ENCODE measurements at places on chromosomes 12 and 14.

GRCh38 chr14:73754911-73755360, 40.8 kb upstream of the PNMA1 start:
- DNase-seq: no peak

DNA sequence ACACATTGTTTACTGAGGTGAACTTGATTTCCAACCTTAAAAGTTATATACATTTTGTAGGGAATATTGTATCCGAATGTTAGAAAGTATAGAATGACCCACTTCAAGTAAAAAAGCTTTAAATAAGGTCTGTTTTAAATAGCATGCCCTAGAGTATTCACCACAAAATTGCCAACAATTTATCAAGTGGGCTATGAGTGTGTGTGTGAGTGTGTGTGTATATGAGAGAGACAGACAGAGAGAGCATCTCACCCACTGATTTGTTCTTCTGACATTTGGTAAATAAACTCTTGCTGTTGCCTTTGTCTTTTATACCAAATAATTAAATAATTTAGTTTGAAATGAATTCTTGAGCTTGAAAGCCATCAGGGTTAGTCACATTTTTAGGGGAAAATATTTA, 29.8 kb upstream of the RAP1B start:
- DNase-seq: no peak

DNA sequence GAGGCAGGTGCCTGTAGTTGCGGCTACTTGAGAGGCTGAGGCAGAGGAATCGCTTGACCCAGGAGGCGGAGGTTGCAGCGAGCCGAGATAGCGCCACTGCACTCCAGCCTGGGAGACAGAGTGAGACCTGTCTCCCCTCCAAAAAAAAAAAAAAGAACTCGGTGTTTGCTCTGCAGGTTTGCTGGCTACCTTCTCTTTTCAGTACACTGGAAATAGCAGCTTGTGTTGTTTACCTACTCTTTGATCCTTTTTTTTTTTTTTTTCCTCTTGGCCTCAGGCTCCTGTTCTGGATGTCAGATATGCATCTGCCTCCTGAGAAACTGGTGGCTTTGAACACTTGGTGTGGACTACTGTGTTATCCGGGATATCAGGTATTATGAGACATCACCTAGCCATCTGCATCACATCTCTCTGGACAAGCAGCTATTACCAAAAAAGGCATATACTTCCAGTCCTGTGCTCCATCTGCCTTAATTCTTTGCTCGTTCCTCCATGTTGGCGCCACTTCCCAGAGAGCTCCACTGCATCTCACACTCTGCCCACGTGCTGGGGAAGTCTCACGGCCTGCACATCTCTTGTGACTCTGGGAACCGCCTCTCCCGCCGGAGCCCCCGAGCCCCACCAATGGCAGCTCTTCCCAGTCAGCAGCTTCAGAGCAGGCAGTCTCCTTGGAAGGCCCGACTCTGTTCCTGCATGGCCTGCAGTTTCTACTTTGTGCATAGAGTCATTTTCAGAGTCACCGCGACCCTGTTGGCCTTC, 50.9 kb upstream of the TRAF3 start:
- no peak for DNase-seq

DNA sequence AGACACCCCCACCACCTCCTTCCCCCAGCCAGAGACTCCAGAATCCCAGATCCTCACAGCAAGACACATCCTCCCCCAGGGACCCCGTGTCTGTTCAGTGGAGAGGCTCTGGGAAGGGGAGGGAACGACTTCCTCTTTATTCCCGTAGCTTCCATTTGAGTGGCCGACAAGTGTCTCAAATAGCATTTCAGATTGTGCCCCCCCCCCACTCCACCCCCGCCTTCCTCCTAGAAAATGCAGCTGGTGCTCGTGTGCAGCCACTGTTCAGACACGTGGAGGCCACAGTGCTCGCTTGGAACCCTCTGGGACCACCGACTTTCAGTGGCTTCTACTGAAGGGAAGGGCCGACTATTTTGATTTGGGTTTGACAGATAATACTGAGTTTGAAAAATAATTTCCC, 14.3 kb downstream of the PPP2R5C start:
- no peak for DNase-seq

DNA sequence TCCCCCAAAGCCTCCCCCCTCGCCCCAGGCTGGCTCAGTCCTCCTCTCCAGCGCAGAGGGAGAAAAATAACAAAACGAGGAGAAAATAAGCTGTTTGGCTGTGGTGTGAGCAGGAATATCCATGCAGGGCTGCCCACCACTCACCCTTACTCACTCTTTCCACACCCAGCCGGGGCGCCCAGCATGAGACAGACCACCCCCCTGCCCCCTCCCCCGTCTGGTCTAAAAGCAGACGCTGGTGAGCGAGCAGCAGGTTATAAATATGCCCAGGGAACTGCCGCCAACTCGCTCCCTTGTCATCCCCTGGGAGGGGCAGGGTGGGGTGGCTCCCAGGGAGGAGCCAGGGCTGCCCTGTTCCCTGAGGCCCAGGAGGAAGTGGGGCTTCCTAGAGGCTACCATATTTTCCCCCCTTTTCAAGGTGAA, 7.4 kb downstream of the WNT1 start:
- DNase-seq: no peak

GRCh38 chr12:5806371-5807089, 138.5 kb downstream of the ANO2 start:
- no peak for DNase-seq

DNA sequence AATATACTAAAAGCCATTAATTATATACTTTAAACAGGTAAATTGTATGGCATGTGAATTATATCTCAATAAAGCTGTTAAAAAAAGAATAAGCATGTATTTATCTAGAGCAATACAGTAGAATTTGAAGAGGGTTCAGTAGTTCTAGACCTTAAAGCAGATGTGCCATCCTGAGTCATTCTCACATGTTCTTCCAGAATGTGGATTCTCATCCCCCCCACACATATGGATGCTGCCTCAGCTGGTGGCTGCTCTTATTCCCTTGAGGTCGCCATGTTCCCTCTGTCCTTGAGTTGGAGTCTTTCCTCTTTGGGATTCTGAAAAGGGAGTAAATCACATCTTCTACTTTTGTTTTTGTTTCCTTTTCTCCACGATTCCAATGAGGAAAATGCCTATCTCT, 321.3 kb downstream of the AEBP2 start:
- DNase-seq: no peak

- DNase-seq: no peak
Measured at GRCh38 chr14:54487771-54488170, 1.0 kb downstream of the GMFB start.

- DNase-seq: no peak
Measured at GRCh38 chr14:100762901-100763300, 36.2 kb downstream of the DLK1 start.

- no peak for DNase-seq
Measured at GRCh38 chr14:104387022-104388010, 192.2 kb upstream of the C14orf180 start.

DNA sequence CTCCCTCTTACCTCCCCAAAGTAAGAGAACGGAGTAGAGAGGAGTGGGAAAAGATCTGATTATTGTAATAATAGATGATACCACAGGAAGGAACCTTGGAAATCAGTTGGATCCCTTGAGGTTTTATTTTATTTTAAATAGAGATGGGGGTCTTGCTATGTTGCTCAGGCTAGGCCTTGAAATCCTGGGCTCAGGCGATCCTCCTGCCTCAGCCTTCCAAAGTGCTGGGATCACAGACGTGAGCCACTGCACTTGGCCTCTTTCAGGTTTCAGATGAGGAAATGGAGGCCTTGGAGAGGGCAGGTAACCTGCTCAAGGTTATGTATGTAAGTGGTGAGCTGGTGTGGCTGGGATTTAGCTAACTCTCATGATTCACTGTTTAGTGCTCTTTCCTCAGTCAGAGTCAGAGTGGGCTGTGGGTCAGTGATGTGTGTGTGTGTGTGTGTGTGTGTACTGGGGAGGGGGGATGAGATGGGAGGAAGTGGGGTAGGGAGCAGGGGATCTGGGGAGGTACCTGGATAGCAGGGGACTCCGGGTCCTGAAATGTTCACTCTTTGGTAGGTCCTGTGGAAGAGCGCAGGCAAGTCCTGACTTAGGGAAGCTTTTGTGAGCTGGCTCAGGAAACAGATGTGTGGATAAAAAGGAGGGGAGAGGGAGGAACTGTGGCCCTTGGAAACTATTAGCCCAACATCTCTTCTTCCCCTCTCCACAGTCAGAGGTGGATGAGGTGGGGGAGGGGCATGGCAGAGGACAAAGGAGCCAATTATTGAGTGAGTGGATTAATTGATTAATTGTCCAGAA, 4.7 kb upstream of the CISTR start:
- DNase-seq: no peak

- no peak for DNase-seq
Measured at GRCh38 chr14:68727315-68728047, 65.4 kb downstream of the ZFP36L1 start.

- no peak for DNase-seq
Measured at GRCh38 chr14:22007784-22008412, 334.3 kb upstream of the OR4E1 start.

- DNase-seq: no peak
Measured at GRCh38 chr12:102475355-102475754, 5.0 kb downstream of the IGF1 start.

DNA sequence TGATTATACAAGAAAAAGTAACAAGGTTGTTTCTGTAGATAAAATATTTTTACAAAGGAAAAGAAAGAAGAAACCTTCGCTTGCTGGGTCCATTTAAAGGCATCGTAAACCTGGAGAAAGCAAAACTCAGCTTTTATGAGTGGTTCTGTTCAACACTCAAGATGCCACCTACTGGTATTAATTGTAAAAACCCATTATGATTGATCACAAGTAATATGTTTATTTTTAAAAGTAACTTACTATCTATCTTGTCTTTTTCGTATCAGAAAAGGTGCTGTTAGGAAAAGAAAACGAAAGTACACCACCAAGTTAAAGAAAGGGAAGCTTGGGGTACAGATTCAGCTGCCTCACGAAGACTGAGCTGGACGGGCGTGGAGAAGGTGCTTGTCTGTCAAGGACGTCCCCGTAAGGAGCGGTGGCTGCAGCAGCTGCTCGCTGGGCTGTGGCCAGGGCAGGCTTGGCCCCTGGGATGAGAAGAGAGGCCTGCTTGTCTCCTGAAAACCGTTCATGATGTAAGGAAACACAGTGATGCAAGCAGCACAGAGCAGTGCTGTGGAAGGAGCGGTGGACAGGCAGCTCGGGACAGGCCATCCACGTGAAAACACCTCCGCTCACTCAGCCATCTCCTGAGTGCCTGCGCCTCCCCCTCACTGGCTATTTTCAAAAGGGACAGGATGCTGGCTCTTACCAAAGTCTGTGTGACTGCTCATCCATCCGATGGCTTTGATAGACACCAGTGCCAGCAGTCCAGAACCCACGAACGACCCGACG, 25.0 kb downstream of the SLC15A4 start:
- no peak for DNase-seq

DNA sequence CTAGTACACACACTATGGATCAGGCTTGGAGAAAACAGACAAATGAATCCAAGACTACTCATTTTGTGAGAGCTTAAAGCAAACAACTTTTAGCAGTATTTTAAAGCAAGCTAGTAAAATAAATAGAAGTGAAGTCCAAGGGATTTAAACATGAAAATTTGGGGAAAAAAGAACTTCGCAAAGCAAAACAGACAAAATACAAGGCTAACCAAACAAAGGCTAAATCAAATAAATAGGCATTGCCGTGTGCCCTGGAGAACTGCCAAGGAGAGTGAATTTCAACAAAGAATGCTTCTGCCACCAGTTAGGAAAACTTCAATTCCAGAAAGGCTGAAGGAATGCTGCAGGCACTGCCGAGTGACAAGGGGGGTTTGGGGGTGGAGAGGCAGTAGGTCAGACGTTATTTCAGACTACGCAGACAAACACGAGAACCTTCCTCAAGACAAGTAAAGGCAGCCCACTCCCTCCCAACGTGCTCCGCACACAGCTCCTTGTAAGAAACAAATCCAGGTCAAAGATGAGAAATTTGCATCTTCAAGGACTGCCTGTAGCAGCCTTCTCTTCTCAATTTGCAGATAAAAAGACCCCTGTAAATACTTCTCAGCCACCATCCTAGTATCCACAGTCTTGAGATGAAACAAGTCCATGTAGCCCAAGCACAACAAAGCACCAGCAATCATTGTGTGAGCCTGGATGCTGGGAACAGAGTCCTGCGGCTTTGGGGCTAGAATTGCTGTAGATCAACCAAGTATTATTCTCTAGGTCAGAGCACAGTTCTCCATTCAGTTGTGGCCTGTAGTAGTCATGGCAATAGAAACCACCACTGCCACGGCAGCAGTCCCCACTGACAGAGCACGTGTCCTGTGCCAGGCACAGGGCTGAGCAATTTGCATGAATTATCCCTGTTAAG, 43.3 kb downstream of the EFCAB11 start:
- no peak for DNase-seq

GRCh38 chr12:126770188-126770587, 1496.8 kb upstream of the TMEM132C start:
- no peak for DNase-seq

GRCh38 chr12:19025582-19025981, 104.0 kb upstream of the PLEKHA5 start:
- no peak for DNase-seq
